Kasumi-1 (cell line): ENCODE measurements at places on chromosomes 5 and 9.

- DNase-seq: no peak
Measured at GRCh38 chr5:1545126-1545804, 21.5 kb upstream of the LPCAT1 start.

- no peak for DNase-seq
Measured at GRCh38 chr9:83198371-83198770, 135.4 kb upstream of the RASEF start.

DNA sequence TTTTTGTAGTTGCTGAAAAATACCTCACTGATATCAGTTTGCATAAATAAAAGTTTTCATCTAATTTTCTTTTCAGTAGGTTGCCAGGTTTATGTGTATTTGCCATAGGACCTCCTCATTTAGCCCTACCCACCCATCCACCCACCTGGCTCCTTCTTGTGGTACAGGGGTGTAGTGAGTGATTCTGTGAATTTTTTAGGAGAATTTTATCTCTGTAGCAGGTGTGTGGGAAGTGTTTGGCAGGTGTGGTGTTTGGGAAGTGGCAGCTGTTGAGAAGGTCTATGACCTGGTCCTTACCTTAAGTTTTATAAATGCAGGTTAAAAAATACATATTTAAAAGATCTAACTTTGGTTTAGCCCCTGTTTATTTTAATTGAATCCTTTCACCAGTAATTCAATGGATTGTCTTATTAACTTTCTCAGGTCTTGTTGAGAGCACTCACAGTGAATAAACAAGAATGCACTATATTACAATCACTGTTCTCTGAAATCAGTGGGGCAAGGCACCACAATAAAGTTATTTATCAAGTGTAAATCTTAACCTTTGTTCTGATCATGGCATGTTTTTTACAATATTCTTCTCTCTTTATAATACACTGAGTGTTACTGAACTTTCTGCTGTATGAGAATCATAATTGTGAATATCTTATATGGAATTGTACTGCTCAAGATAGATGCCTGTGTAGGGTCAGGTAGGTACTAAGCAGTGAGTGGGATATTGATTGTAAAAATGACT is 189.1 kb downstream of the WDR70 start:
- DNase-seq: no peak

- no peak for DNase-seq
Measured at GRCh38 chr9:128696923-128697707, 5.2 kb upstream of the PKN3 start.

DNA sequence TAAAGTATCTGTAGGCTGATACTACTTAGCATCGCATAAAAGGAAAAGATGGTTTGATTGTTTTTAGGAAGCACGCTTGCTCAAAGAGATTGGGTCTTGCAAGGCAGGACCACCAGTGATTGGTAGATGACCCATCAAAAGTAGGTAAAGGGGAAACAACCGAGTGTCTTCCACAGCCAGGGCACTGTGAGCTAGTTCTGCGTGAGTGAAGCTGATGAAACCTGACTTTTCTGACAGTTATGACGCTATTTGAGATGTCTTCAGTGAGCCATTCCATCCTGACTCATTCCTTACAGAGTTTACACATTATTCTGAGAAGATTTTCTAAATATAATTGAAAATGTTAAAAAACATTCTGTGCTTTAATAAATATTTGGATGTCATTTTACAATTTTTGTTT is 49.7 kb downstream of the BASP1 start:
- DNase-seq: no peak

GRCh38 chr9:135596211-135596610 is 34.7 kb downstream of the PAEP start:
- DNase-seq: no peak
